D721Med (cell line): ENCODE measurements at places on chromosomes 1 and 21.
A peak's percentile ranks its signal among the peaks of the same experiment; 100 is the strongest.

- no peak for DNase-seq
Measured at GRCh38 chr1:228408869-228409805, 2.5 kb upstream of the TRIM11 start.

DNA sequence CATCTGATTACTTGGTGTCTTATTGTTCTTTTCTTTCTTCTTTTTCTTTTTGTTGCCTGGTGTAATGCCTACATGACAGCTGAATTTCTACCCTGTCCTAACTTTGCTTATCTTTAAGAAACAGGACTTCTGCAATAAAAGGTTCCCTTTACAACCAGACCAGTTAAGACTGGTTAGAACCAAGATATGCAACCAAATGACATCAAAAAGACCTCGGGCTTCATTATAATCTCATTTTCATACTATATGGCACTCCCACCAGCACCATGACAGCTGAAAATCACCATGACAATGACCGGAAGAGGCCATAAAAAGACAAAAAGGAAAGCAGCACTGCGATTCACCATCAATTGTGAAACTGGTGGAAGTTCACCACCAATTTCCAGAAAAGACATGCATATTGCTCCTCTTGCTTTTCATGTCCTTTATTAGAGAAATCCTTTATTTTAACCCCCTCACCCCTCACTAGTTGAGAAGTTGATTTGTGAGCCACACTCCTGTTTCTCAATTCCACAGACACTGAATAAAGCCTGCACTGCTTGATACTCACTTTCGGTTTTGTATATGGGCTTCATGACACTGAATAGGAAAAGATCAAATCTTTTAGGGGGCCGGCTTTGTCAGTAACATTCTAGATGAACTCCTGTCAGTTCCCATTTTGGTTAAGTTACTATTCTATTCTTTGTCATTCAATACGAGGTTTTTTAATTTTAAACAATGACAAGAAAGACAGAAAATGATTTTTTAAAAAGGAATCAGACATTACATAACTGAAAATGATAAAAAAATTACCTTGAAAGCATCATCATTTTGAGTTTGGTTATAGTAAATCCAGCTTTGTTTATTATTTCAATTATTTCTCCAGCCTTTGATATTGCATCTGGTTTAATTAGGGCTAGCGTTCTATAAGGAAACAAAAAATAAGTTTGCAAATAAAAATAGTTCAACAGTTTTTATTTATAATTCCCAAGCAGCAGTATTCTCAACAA, 58.1 kb downstream of the NME7 start:
- DNase-seq, result no peak

- DNase-seq, result no peak
Measured at GRCh38 chr1:6141592-6141991, 38.5 kb downstream of the CHD5 start.

- no peak for DNase-seq
Measured at GRCh38 chr1:1088801-1089680, 14.9 kb upstream of the RNF223 start.

GRCh38 chr1:48793863-48794262, 17.2 kb upstream of the BEND5 start:
- DNase-seq, result no peak

DNA sequence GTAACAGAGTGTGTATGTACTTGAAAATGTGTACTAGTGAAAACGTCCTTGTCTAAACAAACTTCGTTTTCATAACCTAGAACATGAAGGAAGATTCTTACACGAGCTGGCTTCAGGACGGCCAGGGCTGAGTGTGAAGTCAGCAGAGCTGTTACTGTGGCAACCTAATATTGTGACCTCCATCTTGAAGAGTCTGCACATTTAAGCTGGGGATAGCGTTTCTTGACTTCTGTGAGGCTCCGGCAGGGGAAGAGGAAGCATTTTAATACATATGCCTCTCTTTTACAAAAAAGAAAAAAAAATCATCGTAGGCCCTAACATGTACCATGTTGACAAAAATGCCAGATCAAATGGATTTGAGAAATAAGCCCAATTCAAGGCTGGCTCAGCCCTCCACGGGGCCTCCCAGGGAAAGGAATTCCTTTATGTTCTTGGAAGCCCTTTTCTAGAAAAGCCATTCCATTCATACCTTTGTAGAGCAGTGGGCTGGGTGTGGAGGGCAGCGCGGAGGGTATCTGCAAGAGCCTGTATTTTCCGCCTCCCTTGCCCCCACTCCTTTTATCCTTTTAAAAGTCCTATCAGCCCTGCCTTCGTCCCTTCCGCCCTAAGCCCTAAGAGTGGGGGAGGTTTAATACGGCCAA, 51.1 kb downstream of the SIM2 start:
- no peak for DNase-seq

GRCh38 chr1:215761446-215761845, 194.3 kb downstream of the KCTD3 start:
- DNase-seq, result no peak

DNA sequence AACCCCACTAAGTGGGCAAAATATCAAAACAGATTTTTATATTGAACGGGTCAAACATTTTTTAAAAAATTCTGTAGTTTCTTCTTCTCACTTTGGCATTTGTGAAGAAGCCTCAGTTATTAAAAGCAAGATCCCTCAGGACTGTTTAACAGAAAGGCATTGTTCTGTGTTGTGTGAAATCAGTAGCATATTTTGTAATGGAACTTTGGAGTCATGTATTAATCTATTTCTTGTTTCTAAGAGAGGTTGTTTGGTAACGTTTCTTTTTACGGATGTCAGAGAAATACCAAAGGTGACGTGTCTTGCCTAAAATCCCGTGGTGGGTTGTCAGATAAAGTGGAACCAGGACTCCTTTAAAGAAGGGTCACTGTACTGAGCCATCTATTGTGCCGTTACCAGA, 23.7 kb downstream of the GPR137B start:
- DNase-seq, result no peak

GRCh38 chr21:24023936-24024335, 1583.3 kb downstream of the MRPL39 start:
- DNase-seq, result no peak

DNA sequence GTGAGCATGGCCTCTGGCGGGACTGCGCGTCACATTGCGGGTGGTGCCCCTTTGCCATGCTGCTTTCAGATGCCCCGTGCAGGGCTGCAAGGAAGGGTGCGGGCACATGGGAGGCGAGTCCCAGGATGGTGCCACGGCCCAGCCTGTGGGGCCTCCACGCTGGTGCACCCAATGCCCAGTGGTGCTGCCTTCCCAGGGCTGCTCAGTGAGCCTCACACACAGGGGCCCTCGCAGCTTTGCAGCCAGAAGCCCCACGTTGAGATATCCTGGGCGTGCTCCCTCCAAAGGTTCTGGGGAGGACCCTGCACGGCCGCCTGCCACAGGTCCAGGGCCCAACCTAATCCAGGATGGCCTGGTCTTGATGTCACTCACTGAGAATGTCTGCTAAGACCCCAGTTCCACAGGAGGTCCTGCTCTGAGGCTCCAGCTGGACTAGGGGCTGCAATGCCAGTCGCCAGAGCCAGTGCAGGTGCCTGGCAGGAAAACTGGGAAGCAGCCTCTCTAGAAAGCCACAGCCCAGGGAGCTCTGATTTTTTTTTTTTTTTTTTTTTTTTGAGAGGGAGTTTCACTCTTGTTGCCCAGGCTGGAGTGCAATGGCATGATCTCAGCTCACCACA, 34.1 kb upstream of the PRSS38 start:
- DNase-seq, result no peak

DNA sequence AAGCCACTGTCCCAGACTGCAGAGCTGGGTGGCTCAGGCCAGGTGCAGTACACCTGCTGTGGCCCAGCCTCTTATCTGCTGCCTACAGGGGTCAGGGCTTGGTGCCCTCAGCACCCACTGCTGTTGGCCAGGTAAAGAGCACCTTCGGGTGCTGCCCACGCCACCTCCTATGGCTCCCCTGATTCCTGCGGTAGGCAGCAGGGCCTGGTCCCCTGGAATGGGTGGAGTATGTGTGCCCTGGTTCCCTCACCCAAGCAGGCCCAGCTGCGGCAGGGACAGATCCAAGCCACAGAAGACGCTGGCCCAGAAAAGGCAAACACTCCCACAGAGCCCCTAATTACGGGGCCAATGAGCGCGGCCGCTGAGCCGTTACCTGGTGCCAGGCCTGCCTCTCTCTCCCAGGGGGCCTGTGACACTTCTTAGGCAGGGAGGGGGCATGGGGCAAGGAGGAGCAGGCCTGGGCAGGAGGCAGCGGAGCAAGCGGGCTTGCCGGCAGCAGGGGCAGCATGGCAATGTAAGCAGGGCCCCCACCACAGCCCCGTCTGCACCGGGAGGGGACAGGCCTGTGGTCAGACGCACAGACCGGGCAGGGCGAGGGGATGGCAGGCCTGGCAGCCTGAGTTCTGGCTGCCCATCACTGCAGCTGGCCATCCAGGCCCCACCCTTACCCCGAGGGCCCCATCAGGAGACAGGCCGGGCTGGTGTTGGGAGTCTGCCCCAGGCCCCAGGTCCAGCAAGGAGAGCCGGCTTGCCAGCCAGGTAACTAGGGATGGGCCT, 19.0 kb downstream of the ESPN start:
- no peak for DNase-seq

DNA sequence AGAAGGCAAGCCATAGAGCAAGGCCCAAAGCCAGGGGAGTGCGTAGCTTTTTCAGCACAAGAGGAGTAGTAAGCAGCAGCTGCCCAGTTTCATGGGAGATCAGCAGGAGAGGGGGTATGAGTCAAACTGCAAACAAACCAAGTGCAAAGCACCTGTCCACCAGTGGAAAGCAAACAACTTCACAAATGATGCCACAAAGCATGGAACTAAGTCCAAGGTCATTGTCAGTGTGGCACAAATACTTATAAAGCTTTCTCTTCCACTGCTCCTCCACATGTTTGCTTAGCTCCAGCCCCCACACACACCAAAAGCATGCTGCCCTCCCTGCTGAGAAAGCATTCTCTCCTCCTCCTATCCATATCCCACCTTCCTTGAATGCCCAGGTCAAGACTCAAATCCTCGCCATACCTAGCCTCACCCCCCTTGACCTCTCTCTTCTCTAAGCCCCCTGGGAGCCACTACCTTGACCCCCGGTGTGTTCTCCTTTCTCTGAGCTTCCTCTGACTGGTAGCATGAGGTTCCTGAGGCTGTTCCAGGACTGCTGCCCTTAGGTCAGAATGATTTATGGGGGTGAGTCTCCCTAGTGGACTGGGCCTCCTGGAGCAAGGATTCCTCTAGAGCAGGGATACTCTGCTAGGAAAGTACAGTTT, 70.4 kb downstream of the DMAP1 start:
- no peak for DNase-seq

GRCh38 chr1:181386340-181386739, 97.0 kb upstream of the CACNA1E start:
- DNase-seq, result no peak

- no peak for DNase-seq
Measured at GRCh38 chr1:205435578-205436573, 14.0 kb upstream of the LEMD1 start.

DNA sequence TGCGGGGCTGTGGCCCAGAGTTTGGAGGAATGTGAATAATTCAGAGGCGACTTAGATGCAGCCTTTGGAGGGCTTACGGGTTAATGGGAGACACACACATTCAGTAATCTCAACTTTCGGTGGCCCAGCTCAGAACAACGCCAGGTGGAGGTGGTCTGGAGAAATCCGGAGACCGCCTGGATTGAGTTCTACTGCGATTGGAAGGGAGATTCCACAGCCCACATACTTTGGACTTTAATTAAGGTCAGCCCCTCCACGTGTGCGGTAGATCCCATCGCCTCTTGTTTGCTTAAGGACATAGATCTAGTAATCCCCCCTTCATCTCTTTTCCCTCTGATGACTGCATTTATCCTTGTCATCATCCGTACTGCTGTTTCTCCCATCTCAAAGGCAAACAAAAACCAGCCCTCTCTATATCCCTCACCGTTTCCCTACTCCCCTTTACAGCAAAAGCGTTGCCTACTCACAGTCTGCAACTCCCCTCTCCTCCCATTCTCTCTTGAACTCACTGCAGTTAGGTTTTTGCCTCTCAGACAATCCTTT, 720 bp upstream of the BSDC1 start:
- no peak for DNase-seq

DNA sequence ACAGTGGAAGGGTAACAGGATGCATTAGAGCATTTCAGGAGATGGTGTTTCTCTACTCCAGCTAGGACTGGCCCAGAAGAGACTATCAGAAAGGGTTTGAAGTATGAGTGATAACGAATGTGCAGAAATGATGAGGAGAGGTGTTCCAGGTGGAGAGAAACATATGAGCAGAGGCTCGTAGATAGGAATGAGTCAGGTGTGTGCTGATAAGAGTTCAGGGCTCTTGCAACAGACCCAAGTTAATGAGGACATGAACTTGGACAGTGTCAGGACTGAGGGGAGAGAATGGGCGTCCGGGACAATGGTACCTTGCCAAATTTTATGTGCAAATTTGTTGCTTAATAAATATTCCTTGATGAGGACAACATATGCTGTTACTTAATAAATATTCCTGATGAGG, 183.9 kb upstream of the NFIA start:
- DNase-seq, result no peak

GRCh38 chr1:6425658-6426057, 1.1 kb downstream of the ESPN start:
- no peak for DNase-seq

- no peak for DNase-seq
Measured at GRCh38 chr21:44024257-44024656, 12.1 kb downstream of the TRAPPC10 start.

- DNase-seq, result peak; percentile 71
Measured at GRCh38 chr1:204190212-204191211, 5.8 kb downstream of the KISS1 start.

GRCh38 chr1:183910845-183911244, 105.9 kb downstream of the RGL1 start:
- no peak for DNase-seq

GRCh38 chr1:207239874-207240273, 81.6 kb upstream of the CD55 start:
- no peak for DNase-seq

- DNase-seq, result no peak
Measured at GRCh38 chr1:59137276-59137615, 159.6 kb upstream of the FGGY start.

DNA sequence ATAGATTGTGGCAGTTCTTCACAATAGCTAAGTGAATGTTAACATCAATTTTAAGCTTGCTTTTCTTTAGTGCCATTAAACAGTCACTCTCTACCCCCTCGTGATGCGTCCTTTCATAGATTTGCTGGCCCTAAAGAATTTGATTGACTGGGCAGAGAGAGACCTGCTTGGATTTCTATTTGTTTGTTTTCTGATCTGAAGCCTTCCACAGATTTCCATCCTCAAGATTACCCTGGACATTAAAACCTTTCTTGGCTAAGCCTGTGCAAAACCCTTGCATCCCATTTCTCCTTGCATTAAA, 17.8 kb downstream of the C1orf21 start:
- DNase-seq, result no peak
